Type B pancreatic cell (in vitro differentiated cells): ENCODE measurements at places on chromosomes 2 and 18. TPM values are rescaled to one million over a fixed set of nuclear protein-coding genes. Genes with fewer than 3 reads are reported as not detected.

Gene SERPINB7
- total RNA-seq: 15.2 and 78.2 TPM in 2 replicates

Gene ZNF804A
- 0.59 and 2.0 TPM in 2 replicates for total RNA-seq

Gene RELCH
- total RNA-seq: 27.4 and 30.6 TPM in 2 replicates

DNA sequence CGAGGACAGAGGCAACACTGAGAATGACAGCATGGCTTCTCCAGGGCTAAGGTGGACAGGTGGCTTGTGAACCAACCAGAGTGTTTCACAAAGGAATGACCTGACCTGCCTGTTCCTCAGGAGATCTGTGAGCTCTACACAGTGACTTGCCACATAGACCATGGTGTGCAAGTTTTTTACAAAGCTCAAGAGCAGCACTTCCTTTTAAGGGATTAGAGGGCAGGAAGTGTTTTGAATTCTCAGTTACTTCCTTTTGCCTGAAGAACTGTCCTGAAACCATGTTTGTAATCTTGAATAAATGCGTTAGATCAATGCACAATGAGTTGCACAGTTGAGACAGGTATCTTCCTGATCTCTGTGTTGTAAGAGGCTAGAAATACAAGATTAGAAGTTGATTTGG, 421.9 kb downstream of the THSD7B start:
- no peak overlapping the region for H3K27ac ChIP-seq
- H3K4me1 ChIP-seq: no peaks in the 10 kb centered on the region
- H3K27me3 ChIP-seq: peaks cover 30% of the 10 kb centered on the region
- peaks cover 5% of the 10 kb centered on the region for H3K36me3 ChIP-seq

- no peak overlapping the region for H3K4me3 ChIP-seq
- peaks cover 38% of the 10 kb centered on the region for H3K4me1 ChIP-seq
- no peaks in the 10 kb centered on the region for H3K27me3 ChIP-seq
- no peak for DNase-seq
- peaks cover 37% of the 10 kb centered on the region for H3K36me3 ChIP-seq
Observed at GRCh38 chr2:60463249-60463648, 90.2 kb downstream of the BCL11A start.

Gene MYOM1
- total RNA-seq: 2.0 TPM in 2 replicates

GRCh38 chr2:161352719-161353118, 44.5 kb downstream of the PSMD14 start:
- no peaks in the 10 kb centered on the region for H3K36me3 ChIP-seq
- H3K27me3 ChIP-seq: no peaks in the 10 kb centered on the region
- no peak overlapping the region for H3K4me3 ChIP-seq
- no peak overlapping the region for H3K27ac ChIP-seq

Gene C1GALT1C1L
- 0.24 TPM in 1 of 2 replicates, not detected in the other for total RNA-seq

GRCh38 chr2:67165523-67165990, 231.6 kb upstream of the ETAA1 start:
- H3K36me3 ChIP-seq: peaks cover 5% of the 10 kb centered on the region
- H3K4me3 ChIP-seq: no peak overlapping the region
- no peak for DNase-seq
- H3K4me1 ChIP-seq: peaks cover 22% of the 10 kb centered on the region
- peak overlapping the region; percentile 8 for H3K27ac ChIP-seq

GRCh38 chr18:62976227-62976626, 260.9 kb downstream of the PHLPP1 start:
- peak overlapping the region; percentile 69 for H3K27ac ChIP-seq
- peaks cover 35% of the 10 kb centered on the region for H3K36me3 ChIP-seq
- no peaks in the 10 kb centered on the region for H3K27me3 ChIP-seq
- H3K4me1 ChIP-seq: no peaks in the 10 kb centered on the region

Gene FAM98A
- 41.3 and 54.1 TPM in 2 replicates for total RNA-seq

- no peaks in the 10 kb centered on the region for H3K36me3 ChIP-seq
- no peak overlapping the region for H3K4me3 ChIP-seq
- no peak overlapping the region for H3K27ac ChIP-seq
- peaks cover 3% of the 10 kb centered on the region for H3K27me3 ChIP-seq
- peaks cover 10% of the 10 kb centered on the region for H3K4me1 ChIP-seq
- no peak for DNase-seq
Observed at GRCh38 chr2:36351736-36352349, 3.7 kb upstream of the CRIM1 start.

Gene CROCC2
- 0.68 and 0.98 TPM in 2 replicates for total RNA-seq

GRCh38 chr2:195338856-195339255, 318.2 kb upstream of the SLC39A10 start:
- no peak overlapping the region for H3K4me3 ChIP-seq
- peaks cover 14% of the 10 kb centered on the region for H3K27me3 ChIP-seq
- no peak overlapping the region for H3K27ac ChIP-seq
- no peak for DNase-seq
- no peaks in the 10 kb centered on the region for H3K36me3 ChIP-seq

DNA sequence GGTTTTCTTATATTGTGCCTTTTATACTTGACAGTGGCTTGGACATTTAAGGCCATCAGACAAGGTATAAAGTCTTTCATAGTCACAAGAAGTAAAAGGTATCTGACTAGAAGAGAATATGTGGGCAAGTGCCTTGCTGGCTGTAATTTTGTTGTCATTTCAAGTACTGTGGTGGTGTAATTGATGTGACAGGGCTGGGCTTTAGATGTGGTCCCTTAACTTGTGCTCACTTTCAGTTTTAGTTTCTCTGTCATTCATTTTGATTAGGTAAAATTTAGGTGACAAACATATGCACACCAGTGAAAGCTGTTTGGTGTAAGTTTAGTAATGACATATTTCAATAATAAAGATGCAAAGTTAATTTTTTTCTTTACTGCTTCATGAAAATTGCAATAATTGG, 31.2 kb upstream of the TBR1 start:
- no peaks in the 10 kb centered on the region for H3K27me3 ChIP-seq
- H3K4me3 ChIP-seq: no peak overlapping the region
- H3K36me3 ChIP-seq: peaks cover 6% of the 10 kb centered on the region
- H3K27ac ChIP-seq: no peak overlapping the region
- no peak for DNase-seq

Gene PAX3
- total RNA-seq: 66.7 TPM in 1 of 2 replicates, not detected in the other

GRCh38 chr2:6917071-6917760, at the start of gene RNF144A:
Gene RNF144A (plus strand): TSS chr2:6917412. CDS start chr2:6996927, 79,515 bp downstream.
- peak within 1 kb of the TSS; percentile 23 for H3K27ac ChIP-seq
- peaks cover 28% of the 10 kb centered on the region for H3K4me1 ChIP-seq
- H3K27me3 ChIP-seq: no peaks in the 10 kb centered on the region
- peaks cover 18% of the 10 kb centered on the region for H3K36me3 ChIP-seq
- H3K4me3 ChIP-seq: peak within 1 kb of the TSS; percentile 82

DNA sequence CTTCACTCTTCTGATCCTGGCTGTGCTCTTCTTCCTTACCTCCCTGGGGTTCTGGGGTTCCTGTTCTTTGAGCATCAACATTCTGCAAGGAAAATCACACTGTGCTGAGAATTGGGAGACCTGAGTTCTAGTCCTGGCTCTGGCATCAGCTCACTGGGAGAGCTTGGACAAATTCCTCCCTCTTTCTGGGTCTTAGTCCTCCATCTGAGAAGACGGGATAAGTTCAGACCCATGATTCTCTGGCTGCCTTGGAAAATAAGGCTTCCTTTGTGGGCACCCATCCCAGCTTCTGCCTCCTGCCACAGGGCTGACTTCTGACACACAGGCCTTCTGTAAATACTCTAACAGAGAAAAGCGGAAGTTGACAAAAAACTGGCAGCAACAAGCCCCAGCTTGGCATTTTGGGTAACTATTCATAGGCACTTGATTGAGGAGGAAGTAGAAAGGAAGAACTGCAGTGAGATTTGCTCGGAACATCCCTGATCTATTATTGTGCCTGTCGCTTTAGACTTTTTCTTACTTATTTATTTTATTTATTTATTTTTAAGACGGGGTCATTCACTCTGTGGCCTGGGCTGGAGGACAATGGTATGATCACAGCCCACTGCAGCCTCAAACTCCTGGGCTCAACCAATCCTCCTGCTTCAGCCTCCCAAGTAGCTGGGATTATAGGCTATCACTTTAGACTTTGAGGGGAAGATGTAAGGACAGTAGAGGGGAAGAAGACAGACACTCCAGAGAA, 7.9 kb downstream of the PCBP1 start:
- peak overlapping the region; percentile 72 for H3K27ac ChIP-seq
- no peaks in the 10 kb centered on the region for H3K27me3 ChIP-seq
- peaks cover 20% of the 10 kb centered on the region for H3K36me3 ChIP-seq
- no peak for DNase-seq
- H3K4me3 ChIP-seq: no peak overlapping the region

Gene LHCGR
- 0.40 and 0.92 TPM in 2 replicates for total RNA-seq

DNA sequence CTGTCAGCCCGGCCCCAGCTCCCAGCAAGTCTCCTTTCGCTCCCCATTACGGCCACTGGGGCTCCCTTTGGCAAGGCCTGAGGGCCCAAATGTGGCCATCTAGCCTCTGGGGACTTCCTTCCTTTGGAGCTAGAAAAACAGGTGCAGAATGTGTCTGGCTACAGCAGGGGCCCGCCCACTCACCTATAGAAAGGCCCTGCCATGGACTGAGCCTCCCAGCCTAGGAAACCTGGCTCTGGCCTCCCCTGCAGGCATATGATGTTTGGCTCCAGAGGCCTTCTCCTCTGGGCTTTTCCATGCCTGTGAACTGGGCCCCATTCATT, 55.3 kb upstream of the ALPP start:
- H3K4me3 ChIP-seq: no peak overlapping the region
- H3K36me3 ChIP-seq: no peaks in the 10 kb centered on the region
- no peaks in the 10 kb centered on the region for H3K27me3 ChIP-seq
- peaks cover 9% of the 10 kb centered on the region for H3K4me1 ChIP-seq

Gene USP34
- 82.6 and 94.7 TPM in 2 replicates for total RNA-seq

Gene SCYGR5
- total RNA-seq: not detected in 2 replicates

Gene SERPINB2
- total RNA-seq: 45.2 and 121 TPM in 2 replicates

DNA sequence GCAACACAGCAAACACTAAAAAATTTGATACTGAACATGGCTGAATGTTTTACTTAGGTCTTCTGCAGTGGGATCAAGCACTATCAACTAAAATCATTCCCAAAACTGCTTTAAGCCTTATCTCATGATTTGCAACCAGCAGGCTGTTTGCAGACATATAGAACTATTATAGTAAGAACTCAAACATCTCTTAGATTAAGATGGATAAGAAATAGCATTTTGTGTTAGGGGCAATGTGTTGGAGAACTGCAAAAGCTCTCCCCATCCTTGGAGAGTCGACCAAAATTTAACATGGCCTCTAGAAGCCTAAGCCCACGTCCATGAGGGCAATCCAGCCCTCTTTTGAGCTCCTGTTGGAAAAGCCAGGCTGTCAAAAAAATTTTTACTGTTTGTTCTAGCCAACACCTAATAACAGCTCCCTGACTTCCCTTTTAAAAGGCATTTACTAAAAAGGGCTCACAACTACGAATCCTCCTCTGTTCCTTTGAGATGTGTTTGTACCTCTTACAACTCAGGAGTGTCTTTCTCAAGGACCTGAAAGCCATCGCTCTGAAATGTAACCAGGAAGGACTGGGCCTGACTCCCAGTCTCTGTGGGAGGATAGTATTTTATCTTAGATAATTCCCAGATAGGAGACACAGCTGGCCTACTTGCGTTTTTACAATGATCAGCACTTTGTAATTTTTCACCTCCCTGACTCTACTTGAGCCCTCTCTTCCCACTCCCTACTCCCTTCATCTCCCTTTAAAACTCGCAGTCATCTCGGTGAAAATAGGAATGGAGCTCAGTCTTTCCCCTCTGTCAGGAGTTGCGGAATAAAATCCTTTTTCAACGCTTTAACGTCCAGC, 1.4 kb downstream of the KRCC1 start:
- H3K27me3 ChIP-seq: no peaks in the 10 kb centered on the region
- H3K27ac ChIP-seq: peak overlapping the region; percentile 97
- H3K4me1 ChIP-seq: peaks cover 36% of the 10 kb centered on the region
- H3K36me3 ChIP-seq: no peaks in the 10 kb centered on the region

Gene SPR
- total RNA-seq: 12.4 and 16.0 TPM in 2 replicates

DNA sequence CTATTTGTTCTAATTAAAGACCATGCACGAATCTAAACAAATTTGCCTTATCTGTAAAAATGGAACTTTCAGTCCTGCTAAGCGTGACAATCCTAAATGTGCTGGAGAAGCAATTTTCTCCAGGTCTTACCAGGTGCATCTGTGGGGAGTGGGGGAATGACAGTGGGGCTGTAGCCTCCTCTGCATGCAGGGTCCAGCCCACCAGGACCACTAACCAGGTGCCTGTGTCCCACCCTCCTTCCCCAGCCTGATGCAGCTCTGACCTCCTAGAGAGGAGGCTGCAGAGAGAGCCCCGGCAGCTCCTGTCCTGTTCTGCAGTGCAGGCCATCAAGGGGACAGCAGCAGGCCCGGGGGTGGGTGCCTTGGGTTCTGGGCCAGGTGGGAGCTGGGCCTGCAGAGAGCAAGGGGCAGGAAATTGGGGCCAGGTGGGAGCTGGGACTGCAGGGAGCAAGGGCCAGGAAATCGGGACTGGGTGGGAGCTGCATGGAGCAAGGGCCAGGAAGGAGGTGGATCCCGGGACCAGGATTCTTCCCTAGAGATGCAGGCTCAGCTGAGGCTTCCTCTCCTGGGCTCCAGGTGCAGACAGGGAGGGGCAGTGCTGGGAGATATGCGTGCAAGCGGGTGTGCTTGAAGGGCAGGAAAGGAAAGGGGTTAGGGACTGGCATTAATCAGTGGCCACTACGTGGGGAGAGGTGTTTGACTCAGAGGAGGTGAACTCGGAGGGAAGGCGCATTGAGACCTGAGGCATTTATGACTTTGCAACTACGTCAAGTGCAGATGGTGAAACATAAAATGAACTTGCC, 185.3 kb downstream of the ANKRD30B start:
- H3K27ac ChIP-seq: no peak overlapping the region
- no peaks in the 10 kb centered on the region for H3K27me3 ChIP-seq
- peak; percentile 51 for DNase-seq
- H3K4me3 ChIP-seq: no peak overlapping the region
- H3K36me3 ChIP-seq: no peaks in the 10 kb centered on the region

- peaks cover 35% of the 10 kb centered on the region for H3K4me1 ChIP-seq
- H3K4me3 ChIP-seq: peak overlapping the region; percentile 64
- peaks cover 4% of the 10 kb centered on the region for H3K36me3 ChIP-seq
Observed at GRCh38 chr2:19140463-19141208, 217.8 kb downstream of the OSR1 start.

Gene POU3F3
- total RNA-seq: 0.14 and 2.1 TPM in 2 replicates

- H3K4me1 ChIP-seq: peaks cover 16% of the 10 kb centered on the region
- no peak for DNase-seq
- H3K36me3 ChIP-seq: no peaks in the 10 kb centered on the region
- H3K27me3 ChIP-seq: no peaks in the 10 kb centered on the region
- H3K27ac ChIP-seq: peak overlapping the region; percentile 13
Observed at GRCh38 chr18:3029215-3029952, 16.4 kb upstream of the LPIN2 start.

Gene AOX1
- 6.4 and 10.3 TPM in 2 replicates for total RNA-seq

GRCh38 chr2:3476985-3477327, 42.4 kb downstream of the ADI1 start:
- peaks cover 6% of the 10 kb centered on the region for H3K4me1 ChIP-seq
- H3K36me3 ChIP-seq: peaks cover 22% of the 10 kb centered on the region
- no peak for DNase-seq
- no peaks in the 10 kb centered on the region for H3K27me3 ChIP-seq
- H3K4me3 ChIP-seq: no peak overlapping the region
